ENCODE measurements at places on chromosomes 7 and 10. TPM values are rescaled to one million over a fixed set of nuclear protein-coding genes. Genes with fewer than 3 reads are reported as not detected.

CLDN4 gene
- not detected for total RNA-seq

GLI3 gene
- total RNA-seq = 0.25 TPM

DNA sequence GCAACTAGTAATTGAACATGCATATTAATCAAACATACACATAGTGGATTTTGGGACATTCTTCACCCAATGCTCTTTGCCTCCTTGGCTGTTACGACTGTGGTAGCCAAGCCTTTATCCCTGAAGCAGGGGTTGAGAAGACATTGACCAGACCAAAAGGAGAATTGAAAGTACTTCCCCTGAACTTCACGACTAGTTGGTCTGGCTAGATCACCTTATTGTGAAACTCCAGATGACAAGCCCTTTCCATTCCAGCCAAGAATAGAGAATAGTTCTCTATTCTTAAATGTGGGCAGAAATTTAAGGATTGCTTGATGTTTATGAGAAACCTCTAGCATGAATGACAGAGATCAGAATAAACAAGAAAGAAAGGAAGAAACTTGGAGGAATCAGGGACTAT lies 97.0 kb downstream of the LRMDA start:
- H3K4me1 ChIP-seq = no peaks in the 10 kb centered on the region
- H3K27me3 ChIP-seq = peaks cover 7% of the 10 kb centered on the region
- no peaks in the 10 kb centered on the region for H3K36me3 ChIP-seq
- DNase-seq = no peak

SLC26A3 gene
- not detected for total RNA-seq

DNA sequence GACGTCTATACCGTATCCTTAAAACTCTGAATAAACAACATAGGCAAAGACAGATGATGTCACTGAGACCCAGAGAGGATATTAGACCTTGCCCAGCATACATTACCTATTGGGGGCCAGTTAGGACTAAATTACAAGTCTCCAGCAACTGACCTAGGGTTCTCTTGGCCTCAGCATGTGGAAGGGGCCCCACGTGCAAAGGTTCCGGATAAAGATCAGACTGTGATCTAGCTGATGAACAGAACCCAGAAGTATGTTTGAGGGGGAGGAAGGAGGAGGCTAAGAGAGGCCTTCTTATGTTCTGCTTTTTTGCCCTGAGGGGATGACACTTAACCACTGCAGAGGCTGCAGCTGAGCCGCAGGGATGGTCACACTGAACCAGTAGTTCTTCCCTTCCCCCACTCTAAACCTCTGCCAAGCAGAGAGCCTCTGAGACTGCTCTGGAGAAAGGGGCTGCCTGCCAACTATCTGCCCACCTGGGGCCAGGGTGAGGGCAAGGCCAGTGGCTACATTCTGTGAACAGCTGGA lies 24.0 kb upstream of the KMT2C start:
- no peak for DNase-seq
- H3K27me3 ChIP-seq = no peaks in the 10 kb centered on the region

DNA sequence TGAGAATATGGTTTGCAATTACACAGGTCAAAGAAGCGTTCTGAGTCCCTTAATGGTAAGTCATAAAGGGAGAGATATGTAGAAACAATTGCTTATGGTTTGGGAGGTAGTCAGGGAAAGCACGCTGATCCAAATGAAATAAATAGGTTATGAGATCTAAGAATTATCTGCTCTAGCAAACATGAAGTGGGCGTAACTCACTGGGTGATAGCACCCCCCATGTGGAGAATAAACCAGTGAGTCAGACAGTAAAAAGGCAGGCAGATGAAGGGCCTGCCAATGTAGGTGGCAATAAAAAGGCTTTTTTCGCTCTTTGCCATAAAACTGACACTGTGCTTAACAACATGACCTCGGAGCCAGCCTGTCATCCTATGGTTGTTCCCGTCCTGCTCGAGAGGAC lies 306.9 kb downstream of the GLRX3 start:
- H3K4me3 ChIP-seq = no peak overlapping the region
- H3K4me1 ChIP-seq = no peaks in the 10 kb centered on the region
- peaks cover 29% of the 10 kb centered on the region for H3K27me3 ChIP-seq
- H3K36me3 ChIP-seq = no peaks in the 10 kb centered on the region
- no peak for DNase-seq

- no peak for DNase-seq
- no peaks in the 10 kb centered on the region for H3K36me3 ChIP-seq
- peaks cover 13% of the 10 kb centered on the region for H3K27me3 ChIP-seq
- H3K4me3 ChIP-seq = no peak within 1 kb of the TSS
- no peaks in the 10 kb centered on the region for H3K4me1 ChIP-seq
- H3K27ac ChIP-seq = no peak within 1 kb of the TSS
Measured at GRCh38 chr7:48171202-48171601, at the start of gene ABCA13. ABCA13 (plus strand) TSS chr7:48171458; CDS start chr7:48171484, 26 bp downstream.

- no peak overlapping the region for H3K27ac ChIP-seq
- no peaks in the 10 kb centered on the region for H3K36me3 ChIP-seq
- no peak overlapping the region for H3K4me3 ChIP-seq
Measured at GRCh38 chr10:44470784-44471183, 85.9 kb upstream of the CXCL12 start.

GRCh38 chr10:110167149-110167548 lies 40.3 kb upstream of the MXI1 start:
- H3K36me3 ChIP-seq = no peaks in the 10 kb centered on the region
- H3K27me3 ChIP-seq = peaks cover 61% of the 10 kb centered on the region
- no peak overlapping the region for H3K4me3 ChIP-seq
- DNase-seq = no peak
- no peak overlapping the region for H3K27ac ChIP-seq

GRCh38 chr7:80244206-80244916 lies 109.7 kb downstream of the GNAI1 start:
- no peaks in the 10 kb centered on the region for H3K36me3 ChIP-seq
- no peak overlapping the region for H3K4me3 ChIP-seq
- H3K27me3 ChIP-seq = no peaks in the 10 kb centered on the region
- DNase-seq = no peak
- no peaks in the 10 kb centered on the region for H3K4me1 ChIP-seq
- H3K27ac ChIP-seq = no peak overlapping the region

PMPCB gene
- total RNA-seq = 62.9 TPM

GRCh38 chr10:35011771-35012191 lies 78.4 kb downstream of the CUL2 start:
- H3K27ac ChIP-seq = no peak overlapping the region
- no peak overlapping the region for H3K4me3 ChIP-seq
- H3K36me3 ChIP-seq = peaks cover 8% of the 10 kb centered on the region
- H3K4me1 ChIP-seq = no peaks in the 10 kb centered on the region
- H3K27me3 ChIP-seq = no peaks in the 10 kb centered on the region

HOXA1 gene
- total RNA-seq = 0.78 TPM

GSTO2 gene
- 0.93 TPM for total RNA-seq

DNA sequence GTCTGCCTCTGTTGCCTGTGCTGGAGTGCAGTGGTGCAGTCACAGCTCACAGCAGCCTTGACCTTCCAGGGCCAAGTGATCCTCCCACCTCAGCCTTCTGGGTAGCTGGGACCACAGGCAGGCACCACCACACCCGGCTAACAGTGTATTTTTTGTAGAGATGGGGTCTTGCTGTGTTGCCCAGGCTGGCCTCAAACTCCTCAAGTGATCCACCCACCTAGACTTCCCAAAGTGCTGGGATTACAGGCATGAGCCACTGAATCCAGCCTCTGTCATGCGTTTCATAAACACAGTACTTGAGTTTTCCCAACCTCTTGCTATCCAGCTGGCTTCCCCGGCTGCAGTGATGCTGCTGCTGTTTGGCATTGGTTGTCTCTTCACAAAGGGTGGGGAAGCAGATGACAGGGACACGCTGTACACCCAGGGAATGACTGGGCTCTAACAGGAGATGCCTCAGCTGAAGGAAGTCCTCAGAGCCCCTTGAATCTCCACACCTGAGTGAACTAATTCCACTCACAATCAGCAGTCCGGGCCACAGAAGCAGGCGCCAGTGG lies 191.5 kb downstream of the DIP2C start:
- H3K27me3 ChIP-seq = peaks cover 26% of the 10 kb centered on the region
- H3K27ac ChIP-seq = no peak overlapping the region
- no peak for DNase-seq
- H3K4me1 ChIP-seq = no peaks in the 10 kb centered on the region

DNA sequence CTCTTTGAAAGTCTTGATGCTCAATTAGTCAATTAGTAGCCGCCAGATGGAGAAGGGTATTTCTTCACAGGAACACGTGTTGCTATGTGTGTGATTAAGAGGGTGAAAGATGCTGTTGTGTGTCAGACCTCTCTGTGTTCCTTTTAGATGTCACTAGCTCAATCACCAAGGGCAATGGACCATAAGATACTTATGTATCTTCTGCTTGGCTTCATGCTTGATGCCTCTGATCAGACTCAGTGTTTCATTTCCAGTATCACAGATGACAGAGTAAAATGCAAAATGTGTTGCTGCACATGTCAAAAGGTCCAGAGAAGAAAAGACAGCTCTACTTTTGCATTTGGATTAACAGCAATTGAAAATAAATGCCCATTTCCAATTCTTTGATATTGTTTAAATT lies 865.9 kb downstream of the CNTNAP2 start:
- H3K36me3 ChIP-seq = peaks cover 12% of the 10 kb centered on the region
- no peak for DNase-seq
- H3K4me3 ChIP-seq = no peak overlapping the region
- H3K4me1 ChIP-seq = no peaks in the 10 kb centered on the region
- no peak overlapping the region for H3K27ac ChIP-seq
